Islet precursor cell (in vitro differentiated cells): ENCODE measurements at places on chromosomes 16 and 17.
A peak's percentile ranks its signal among the peaks of the same experiment; 100 is the strongest.

GRCh38 chr16:66416939-66417700 is 10.0 kb upstream of the BEAN1 start:
- DNase-seq: peak; percentile 54

DNA sequence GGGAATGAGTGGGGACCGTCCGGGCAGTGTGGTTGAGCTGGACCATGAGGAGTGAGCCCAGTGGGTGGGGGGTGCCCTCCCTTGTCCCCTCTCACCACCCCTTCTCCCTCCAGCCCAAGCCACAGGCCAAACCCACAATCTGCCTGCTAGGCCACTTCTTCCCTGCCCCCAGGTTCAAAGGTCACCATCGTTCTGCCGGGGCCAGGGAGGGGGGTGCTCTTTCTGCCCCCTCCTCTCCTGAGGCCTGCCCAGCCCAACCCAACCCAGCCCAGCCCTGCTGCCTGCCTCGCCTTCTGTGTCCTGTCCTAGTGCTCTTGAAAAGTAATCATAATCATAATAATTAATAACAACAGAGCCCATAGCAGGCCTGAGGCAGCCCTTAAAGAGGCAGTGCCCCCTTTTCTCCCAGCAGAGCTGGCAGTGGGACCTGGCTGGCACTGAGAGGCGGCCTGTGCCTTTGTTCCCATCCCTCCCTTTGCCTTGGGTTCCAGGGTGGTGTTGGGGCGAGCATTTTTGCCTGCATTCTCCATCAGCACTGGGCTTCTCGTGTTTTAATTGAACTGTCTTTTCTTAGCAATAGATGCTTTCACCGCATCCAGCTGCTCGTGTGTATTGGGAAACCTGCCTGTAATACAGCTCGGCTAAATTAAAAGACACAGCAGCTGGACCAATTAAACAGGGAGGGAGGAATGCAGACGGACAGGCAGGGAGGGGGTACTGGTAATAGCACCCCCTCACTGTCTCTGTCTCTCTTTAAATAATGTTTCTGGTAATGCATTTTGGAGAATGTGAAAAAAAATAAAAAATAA is 46.8 kb downstream of the SREBF1 start:
- no peak for DNase-seq

DNA sequence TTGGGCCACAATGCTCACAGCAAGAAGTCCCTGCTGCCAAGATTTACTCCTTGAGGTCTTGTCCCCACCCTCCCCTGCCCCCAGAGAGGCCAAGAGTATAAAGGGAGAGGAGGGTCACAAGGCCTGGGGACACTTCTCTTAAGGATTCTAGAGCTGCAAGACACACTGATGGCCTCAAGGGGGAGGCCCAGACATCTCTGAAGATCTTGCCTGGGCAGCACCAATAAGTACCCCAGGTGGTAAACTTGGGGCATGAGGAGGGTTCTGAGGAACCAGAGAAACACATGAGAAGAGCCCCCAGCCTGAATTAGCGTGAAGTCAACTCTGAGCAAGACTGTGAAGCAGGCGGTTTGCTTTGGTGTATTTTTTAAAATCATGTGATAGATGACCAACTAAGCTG is 26.8 kb upstream of the MTMR4 start:
- DNase-seq: no peak

DNA sequence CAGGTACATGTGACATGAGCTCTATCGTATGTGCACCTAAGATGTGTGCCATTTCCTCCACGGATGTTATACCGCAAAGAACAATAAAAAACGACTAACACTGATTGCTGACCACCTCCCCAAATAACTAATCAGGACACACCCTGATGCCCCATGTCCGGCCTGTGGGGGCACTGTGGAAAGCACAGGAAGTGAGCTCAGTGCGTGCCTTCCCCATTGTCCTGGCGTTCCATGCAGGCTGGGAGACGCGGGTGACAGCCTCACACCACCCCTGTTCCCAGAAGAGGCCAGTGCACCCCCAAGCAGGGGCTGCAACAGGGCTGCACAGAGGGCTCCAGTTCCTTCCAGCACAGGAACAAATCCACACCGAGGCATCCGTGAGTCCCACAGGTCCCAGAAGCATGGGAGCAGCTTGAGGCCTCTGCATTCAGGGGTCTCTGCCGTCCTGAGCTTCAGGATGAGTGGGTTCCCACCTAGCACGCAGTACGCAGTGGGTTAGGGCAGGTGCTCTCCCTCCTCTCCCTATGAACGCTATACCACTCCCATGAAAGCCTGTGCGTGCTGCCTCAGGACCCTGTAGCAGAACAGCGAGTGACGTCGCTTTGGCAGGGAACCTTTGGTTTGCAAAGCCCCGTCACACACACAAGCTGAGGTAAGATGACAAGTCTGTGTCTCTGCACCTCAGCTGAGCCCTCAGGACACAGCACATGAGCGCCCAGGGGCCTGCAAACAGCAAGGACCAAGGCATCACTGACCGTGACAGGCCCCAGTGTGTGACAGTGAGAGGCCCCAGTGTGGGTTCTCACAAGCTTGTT is 117.7 kb downstream of the ZNF778 start:
- peak; percentile 54 for DNase-seq

DNA sequence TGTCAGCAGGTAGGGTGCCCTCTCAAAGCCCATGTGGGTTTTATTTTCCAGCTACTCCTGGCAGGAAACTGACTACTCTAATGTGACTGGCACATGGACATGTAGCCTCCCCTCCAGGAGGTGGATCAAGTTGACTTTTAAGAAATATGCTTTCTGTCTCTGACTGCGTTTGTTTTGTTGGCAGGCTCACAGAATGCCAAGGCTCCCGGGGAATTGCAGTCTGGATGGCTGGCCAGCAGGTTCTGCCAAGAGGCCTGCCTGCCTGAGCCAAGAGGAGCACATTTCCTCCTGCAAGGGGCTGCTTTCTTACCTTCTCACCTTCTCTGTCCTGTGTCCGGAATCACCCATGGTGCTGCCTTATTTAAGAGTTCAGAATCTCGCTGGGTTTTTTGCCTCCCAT is 217.3 kb upstream of the ERCC4 start:
- DNase-seq: no peak

DNA sequence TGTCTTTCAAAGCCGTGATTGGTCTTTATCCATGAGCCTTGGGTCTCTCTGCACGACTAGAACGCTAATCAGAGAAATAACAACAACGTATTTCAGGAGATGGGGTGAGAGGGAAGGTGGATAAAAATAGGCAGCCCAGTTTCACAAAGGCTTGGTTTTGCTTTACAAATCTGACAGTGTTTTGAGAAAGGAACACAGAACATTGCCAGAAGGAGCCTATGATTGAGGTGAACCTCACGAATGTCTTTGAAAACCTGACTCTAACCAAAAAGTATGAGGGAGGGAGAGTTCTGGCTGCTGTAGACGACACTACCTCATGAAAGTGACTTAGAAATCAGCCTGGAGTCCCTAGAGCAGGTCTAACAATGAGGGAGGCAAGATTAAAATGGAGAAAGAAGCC is 38.0 kb upstream of the NOL11 start:
- no peak for DNase-seq

- DNase-seq: peak; percentile 90
Measured at GRCh38 chr16:85461814-85462713, 151.1 kb upstream of the GSE1 start.

DNA sequence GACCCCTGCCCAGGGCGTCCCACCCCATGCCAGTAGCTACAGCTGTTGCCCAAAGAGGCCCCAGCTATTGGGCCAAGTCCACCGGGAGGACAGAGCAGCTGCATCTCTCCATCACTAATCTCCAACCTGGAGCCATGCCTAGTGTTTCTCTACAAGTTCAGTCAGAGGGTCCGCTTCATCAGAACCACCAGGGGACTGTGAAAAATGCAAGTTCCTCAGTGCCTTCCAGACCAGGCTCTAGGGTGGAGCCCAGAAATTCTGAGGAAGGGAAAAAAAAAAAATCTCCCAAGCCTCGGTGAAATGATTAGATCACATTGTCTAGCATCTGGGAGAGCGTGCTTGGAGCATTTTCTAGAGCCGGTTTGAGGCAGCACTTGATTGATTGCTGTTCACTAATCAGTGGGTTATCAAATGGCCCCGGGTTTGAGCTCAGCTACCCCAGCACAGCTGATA is 22.4 kb upstream of the HERPUD1 start:
- no peak for DNase-seq

GRCh38 chr17:78134899-78135385 is 4.4 kb downstream of the TMC8 start:
- no peak for DNase-seq

- DNase-seq: no peak
Measured at GRCh38 chr17:31515267-31515666, 123.8 kb downstream of the RAB11FIP4 start.

GRCh38 chr16:13587181-13587580 is 332.8 kb upstream of the ERCC4 start:
- no peak for DNase-seq

- DNase-seq: peak; percentile 76
Measured at GRCh38 chr17:67549820-67550219, 167.9 kb upstream of the NOL11 start.

DNA sequence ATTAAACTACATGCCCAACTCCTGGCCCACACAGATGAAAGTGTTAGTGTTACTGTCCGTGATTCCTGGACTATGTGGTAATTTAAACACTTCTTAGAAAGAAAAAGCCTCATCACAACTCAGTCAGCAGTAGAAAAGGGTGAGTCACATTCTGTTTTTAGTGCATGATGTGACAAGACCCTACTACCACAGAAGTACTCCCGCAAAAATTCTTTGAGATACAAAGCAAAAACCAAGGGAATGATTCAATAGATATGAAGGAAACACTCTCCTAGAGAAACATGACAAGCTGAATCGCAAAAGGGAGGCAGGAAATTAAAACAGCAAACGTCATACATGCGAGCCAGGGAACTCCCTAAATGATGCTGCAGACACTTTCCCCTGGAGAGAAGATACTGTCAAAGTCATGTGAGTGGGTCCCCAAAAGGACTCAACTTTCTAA is 14.4 kb downstream of the SNN start:
- DNase-seq: no peak

DNA sequence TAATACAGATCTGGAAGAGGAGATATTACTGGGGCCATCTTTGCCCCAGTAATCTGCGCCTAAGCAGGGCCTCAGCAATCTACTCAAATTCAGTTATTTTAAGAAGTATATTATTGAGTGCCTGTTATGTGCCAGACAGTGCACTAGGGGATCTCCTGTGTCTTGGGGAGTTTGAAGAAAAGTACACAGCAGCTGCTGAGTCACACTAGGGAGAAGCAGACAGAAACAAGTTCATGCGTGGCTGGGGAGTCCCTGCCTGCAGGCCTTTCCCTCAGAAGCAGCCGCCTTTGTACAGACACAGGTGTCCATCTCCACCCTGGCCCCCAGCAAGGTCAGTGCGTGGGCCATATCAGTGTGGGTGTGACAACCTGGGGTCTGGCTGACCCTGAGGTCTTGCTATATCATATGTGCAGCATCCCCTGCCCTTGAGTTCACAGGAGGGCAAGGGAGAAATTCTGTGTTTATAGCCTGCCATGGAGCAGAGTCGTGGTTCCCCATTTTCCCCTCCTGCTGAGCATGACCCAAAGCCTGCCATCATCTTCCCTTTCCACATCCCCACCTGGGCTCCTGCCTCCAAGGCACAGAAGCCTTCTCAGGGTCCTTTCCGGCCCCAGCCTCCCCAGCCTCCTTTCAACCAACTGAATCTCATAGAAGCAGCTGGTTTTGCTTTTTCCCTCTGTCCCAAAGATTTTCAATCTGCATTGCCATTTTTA is 229.9 kb upstream of the SDK2 start:
- DNase-seq: no peak

GRCh38 chr17:1515640-1516387 is 598 bp downstream of the INPP5K start:
- peak; percentile 91 for DNase-seq

GRCh38 chr16:12228602-12229499 is 252.3 kb downstream of the SNX29 start:
- DNase-seq: peak; percentile 91

- DNase-seq: no peak
Measured at GRCh38 chr16:67774457-67774853, 31.9 kb downstream of the RANBP10 start.

DNA sequence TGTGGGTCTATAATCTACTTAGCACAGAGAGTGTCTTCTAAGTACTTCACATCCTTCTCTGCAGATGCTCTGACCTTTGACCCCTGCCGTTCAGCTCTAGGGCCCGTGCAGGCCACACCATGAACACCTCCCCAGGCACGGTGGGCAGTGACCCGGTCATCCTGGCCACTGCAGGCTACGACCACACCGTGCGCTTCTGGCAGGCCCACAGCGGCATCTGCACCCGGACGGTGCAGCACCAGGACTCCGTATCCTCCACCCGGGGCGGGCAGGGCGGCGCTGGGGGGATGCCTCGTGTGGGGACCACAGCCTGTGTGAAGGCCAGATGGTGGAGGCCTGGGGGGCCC is 686 bp downstream of the MLST8 start:
- DNase-seq: no peak

GRCh38 chr17:78223061-78223460 is 8.4 kb upstream of the TMEM235 start:
- no peak for DNase-seq

DNA sequence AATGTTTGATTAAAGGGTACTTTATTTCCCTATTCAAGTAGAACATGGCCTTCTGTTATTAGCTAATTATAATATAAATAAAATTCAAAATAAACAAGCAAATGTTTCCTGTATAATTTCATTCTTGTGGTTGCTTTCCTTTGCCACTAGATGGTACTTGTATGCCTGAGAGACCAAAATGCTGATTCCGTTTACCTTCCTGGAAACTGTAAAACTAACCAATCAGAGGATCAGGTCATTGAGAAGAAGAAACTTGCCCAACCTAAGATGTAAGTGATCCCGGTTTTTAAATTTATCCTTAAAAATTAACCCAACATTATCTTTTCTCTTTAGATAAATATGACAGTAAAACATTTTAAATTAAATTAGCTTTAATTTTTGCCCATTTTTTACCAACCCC is 8.1 kb upstream of the ABCA5 start:
- no peak for DNase-seq

- peak; percentile 44 for DNase-seq
Measured at GRCh38 chr17:34091975-34092374, 163.1 kb upstream of the CCL2 start.

- DNase-seq: no peak
Measured at GRCh38 chr17:76472726-76473125, 5.3 kb downstream of the AANAT start.

DNA sequence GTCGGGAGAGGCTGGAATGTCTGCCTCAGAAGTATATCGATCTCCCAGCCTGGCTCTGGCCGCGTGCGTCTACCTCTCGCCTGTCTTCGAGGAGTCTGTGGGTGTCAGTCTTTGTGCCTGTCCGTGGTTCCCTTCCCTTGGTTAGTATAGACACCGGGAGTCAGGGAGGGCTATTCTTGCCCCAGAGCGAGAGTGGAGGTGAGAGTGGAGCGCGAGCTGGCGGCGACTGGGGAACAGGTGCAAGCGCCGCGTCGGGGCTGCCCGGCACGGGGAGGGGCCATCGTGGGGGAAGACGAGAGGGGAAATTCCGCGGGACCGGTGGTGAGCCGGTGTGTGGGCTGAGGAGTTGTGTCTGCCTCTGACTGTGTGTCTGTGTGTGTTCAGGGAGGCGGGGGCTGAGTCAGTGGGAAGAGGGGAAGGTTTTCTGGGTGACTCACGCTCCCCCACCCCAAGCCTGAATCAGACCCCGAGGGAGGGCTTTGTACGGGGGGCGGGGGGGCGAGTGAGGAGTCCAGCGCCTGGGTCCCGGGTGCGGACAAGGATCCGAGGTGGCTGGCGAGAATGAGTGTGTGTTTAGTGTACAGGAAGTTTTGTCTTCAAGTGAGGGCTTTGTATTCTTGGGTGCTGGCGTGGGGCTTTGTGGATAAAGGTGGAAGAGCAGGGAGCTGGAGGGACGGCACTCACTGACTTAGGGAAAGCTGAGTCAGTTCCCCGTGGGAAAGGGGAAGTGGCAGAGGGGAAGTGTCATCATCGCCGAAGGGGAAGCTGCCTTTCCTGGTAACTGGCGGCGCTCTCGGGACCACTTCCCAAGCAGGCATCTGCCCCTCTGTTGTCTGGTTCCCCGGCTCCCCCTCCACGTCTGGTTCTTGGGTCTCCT is 8.6 kb downstream of the KDM6B start:
- DNase-seq: peak; percentile 91
